ENCODE measurements at places on chromosomes 1 and 21. TPM values are rescaled to one million over a fixed set of nuclear protein-coding genes. Genes with fewer than 3 reads are reported as not detected.

The KRTAP21-2 gene
- total RNA-seq: not detected

The JAM2 gene
- 52.4 TPM for total RNA-seq

The PADI4 gene
- not detected for total RNA-seq

The MRPS6 gene
- total RNA-seq: 41.7 TPM

The AGMAT gene
- total RNA-seq: not detected

The S1PR1 gene
- total RNA-seq: 17.9 TPM

The CLIC6 gene
- total RNA-seq: 0.11 TPM
